ENCODE measurements at places on chromosomes 5 and 9.

DNA sequence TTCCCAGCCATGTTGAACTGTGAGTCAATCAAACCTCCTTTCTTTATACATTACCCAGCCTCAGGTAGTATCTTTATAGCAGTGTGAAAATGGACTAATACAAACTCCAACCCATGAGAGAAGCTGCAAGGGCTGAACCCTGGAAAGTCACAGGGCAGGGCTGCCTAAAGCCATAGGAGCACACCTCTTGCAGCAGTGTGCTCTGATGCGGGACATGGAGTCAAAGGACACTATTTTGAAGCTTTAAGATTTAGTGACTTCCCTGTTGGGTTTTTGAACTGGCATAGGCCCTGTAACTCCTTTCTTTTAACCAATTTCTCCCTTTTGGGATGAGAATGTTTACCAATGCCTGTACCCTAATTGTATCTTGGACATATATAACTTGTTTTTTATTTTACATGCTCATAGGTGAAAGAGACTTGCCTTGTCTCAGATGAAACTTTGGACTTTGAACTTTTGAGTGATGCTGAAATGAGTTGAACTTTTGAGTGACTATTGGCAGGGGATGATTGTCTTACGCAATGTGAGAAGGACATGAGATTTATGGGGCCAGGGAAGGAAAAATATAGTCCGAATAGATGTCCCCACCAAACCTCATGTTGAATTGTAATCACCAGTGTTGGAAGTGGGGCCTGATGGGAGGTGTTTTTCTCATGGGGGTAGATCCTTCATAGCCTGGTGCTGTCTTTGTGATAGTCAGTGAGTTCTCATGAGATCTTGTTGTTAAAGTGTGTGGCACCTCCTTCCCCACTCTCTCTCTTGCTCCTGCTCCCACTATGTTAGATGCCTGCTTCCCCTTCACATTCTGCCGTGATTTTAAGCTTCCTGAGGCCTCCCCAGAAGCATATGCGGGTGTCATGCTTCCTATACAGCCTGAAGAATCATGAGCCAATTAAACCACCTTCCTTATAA lies 159.5 kb upstream of the SPEF2 start:
- DNase-seq = no peak

DNA sequence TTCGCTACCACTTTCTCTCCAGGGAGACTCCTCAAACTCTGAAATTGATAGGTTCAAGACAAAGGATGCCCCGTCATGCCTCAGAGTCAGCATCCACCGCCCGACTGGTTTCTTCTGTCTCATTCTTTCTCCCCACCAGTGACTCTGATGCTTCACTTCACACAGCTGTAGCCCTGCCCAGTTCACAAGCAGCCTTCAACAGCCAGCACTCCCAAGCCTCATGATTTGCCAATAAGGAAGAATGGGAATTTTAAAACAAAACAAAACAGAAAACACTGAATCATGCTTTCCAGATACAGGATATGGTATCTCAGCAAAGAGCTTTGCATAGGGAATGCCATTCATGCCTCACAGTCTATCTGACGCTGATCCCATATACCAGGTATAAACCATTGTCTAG lies 371.2 kb upstream of the RORB start:
- DNase-seq = no peak

DNA sequence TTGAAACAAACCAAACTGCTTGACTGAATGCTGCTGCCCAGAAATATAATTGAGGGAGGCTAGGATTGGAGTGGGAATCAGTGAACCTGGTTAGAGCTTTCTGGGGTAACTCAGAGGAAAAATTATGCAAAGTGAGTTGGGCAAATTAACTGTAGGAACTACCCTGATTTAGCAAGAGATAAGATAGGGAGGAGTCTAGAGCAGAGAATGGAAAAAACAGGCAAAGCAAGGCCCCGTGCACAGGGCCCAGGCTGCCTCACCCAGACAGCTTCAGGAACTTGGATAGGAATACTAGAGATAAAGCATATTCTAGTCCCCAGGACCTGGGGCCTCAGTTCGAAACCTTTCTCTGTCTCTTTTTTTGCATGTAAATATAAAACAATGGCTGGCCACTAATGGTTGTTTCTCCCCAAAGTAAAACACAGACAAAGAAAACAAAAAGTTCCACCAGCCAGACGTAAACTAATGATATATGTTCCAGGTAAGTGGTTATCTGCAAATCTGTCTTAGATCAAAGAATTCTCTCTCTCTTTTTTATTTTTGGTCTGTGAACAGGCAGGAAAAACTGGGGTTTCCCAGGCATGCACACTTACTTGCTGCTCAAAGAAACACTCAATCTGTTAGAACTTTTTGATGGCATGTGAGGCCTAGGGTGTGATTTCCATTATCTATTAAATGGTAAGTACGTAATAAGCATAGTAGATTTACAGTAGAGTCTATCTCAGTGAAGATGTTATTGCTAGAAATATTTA lies 168.1 kb upstream of the MAP3K1 start:
- DNase-seq = no peak

GRCh38 chr9:113588242-113588810 lies 124.8 kb downstream of the RGS3 start:
- DNase-seq = no peak

Data from fibroblast of skin of left quadriceps (primary cell).